Stimulated activated CD8-positive, alpha-beta memory T cell treated with anti-CD3 and anti-CD28 coated beads, Interleukin-4, amount 100 ng/mL, for 1 hour (primary cell): ENCODE measurements at places on chromosomes 6 and 20.
A peak's percentile ranks its signal among the peaks of the same experiment; 100 is the strongest.

DNA sequence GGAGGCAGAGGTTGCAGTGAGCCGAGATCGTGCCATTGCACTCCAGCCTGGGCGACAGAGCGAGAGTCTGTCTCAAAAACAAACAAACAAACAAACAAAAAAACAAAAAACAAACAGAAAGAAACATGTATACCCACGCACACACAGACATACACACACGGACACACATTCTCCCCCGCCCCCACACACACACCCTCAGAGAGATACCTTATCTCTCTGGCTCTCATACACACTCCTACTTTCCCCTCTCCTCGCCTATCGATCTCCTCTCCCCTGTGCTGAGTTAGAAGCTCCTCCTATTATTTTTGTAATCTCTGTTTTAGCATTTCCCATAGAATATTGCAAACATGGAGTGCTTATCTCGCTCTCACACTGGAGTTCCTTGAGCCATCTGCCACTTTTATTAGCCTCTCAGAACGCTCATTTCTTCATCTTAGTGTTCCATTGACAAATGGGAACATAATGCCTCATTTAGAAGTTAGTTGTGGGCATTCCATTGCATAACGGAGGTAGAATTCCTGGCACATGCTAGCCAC is 144.2 kb upstream of the CITED2 start:
- DNase-seq = no peak

DNA sequence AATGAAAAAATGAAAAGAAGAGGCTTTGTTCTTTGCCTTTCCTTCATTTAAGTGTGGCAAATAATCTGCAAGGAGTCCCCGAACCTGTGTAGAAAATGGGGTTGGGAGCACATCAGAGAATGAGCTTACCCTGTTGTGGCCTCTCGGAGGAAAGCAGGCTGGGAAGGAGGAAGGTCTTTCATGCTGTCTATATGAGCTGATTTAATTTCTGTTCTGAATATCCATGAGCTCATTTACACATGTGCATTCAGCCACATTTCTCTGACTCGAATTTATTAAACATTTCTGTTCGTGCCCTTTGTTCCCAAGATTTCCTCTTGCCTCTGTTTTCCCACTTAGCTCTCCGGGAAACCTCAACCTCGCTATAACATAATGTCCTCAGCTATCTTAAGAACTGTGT is 584.4 kb upstream of the CDH4 start:
- DNase-seq = no peak

DNA sequence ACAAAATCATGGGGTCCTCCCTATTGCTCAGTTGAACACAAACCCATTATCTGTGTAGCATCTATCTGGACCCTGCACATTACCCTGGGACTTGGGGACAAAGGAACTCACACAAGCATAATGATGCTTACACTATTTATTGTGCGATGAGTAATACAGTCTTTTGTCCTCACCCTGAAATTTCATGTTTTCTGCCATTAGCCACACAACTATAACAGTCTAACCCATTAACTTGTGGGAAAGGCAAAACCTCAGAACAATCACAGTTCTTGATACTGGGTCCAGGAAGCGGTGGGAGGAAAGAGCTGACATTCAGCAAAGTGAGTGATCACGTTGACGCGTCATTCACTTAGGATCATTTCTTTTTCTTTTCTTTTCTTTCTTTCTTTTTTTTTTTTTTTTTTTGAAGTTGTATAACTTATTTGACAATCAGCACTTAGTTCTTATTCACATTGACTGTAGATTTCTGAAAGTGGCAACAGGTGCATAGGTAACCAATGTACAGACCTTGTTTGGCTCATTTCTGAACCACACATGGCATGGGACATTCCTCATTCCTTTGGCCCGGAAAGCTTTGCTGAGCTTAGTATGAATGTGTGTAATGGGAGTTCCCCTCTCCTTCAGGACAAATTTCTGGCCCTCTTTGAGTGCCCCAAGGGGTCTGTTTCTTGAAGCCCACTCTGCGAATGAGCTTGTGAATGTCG is 94.8 kb upstream of the CNKSR3 start:
- DNase-seq = no peak

- DNase-seq = no peak
Observed at GRCh38 chr20:55316753-55317152, 688.6 kb downstream of the CBLN4 start.

GRCh38 chr6:161128680-161129196 is 137.2 kb downstream of the MAP3K4 start:
- no peak for DNase-seq

- no peak for DNase-seq
Observed at GRCh38 chr20:21365771-21366170, 31.6 kb downstream of the NKX2-4 start.

- no peak for DNase-seq
Observed at GRCh38 chr6:15230827-15231226, 15.0 kb upstream of the JARID2 start.

DNA sequence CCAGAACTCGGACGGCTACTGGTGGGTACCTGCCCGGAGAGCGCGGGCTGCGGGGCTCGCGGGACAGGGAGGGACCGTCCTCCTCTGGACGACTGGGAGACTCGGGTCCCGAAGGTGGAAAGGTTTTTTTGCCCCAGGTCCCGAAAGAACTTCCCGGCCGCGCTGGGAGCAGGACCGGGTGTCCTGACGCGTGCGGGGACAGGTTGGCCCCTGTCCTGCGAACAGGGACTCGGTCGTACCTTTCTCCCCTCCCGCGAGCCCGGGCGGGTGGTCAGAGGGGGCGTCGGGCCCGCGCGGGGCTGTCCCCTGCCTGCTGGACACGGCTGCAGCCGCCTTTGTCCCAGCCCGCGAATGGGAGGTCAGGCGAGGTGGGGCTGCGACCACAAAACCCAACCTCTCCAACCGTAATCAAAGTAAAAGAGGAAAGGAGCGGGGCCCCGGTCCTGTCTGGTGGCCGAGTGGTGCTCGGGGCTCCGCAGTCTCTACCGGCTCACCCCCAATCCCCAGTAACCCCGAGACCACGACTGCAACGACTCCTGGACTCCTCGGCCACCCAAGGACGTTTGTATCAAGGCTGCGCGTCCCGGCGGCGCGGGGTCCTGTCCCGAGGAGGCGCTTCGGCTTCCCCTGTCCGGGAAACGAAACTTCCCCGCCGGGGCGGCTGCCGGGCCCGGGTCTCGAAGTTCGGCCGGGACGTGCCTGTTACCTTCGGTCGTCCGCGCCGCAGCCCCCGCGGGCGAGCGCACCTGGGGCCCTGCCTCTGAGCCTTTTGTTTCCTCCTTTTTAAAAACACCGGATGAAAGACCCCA is 798 bp downstream of the DSP start:
- DNase-seq = no peak

DNA sequence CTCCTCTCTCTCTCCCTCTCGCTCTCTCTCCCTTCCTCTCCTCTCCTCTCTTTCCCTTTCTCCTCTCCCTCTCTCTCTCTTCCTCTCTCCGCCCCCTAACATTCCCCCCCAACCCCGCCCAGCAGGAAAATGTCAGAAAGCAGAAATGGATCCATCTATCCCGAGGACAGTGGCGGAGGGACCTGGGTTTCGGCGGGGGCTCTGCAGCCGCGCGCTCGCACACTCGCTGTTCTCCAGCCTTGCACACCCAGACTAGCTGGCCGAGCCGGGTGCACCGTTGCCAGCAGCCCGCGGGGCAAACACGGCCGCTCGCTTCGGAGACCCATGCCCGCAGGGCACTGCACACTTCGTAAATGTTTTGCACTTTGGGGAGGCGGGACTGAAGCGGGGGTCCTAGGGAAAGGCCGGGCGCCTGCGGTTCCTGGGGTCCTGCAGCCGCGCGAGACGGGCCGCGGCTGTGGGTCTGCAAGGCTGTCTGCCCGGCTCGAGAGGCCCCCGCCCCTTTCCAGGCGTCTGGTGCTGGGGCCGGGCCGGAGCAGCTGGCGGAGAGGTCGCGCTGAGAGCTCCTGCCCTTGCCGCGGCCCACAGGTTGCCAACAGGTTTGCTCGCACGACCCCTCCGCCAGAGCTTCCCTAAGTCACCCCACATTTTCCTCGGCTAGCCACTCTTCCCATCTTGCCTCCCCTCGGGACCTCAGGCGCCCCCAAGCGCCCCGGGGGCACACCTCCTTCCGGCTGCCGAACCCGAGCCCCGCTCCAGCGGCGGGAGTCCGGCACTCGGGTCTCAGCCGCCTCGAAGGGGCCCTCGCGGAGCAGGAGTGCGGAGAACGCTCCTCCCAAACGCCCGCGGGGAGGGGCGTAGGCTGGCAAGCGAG is 818 bp upstream of the MDGA1 start:
- DNase-seq = peak; percentile 41

- DNase-seq = no peak
Observed at GRCh38 chr6:38483526-38483925, 156.2 kb downstream of the BTBD9 start.

GRCh38 chr6:162056745-162057144 is 670.8 kb downstream of the PRKN start:
- no peak for DNase-seq

DNA sequence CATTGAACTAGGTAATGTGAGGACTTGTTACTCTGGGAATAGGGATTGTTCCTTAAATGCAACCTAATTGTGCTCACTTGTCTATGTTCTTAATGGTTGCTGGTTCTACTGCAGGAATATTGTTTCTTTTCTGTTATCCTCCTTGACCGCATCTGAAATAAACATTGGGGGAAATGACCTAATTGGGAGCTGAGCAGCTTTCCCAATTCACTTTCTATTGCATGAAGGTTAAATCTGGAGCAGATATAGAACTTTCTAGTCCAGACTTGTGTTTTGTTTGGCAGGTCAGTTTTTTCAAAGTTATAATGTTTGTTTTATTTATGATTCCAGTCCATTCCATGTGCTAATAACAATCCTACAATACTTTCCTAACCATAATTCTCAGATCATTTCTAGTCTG is 981.0 kb upstream of the CITED2 start:
- DNase-seq = no peak

DNA sequence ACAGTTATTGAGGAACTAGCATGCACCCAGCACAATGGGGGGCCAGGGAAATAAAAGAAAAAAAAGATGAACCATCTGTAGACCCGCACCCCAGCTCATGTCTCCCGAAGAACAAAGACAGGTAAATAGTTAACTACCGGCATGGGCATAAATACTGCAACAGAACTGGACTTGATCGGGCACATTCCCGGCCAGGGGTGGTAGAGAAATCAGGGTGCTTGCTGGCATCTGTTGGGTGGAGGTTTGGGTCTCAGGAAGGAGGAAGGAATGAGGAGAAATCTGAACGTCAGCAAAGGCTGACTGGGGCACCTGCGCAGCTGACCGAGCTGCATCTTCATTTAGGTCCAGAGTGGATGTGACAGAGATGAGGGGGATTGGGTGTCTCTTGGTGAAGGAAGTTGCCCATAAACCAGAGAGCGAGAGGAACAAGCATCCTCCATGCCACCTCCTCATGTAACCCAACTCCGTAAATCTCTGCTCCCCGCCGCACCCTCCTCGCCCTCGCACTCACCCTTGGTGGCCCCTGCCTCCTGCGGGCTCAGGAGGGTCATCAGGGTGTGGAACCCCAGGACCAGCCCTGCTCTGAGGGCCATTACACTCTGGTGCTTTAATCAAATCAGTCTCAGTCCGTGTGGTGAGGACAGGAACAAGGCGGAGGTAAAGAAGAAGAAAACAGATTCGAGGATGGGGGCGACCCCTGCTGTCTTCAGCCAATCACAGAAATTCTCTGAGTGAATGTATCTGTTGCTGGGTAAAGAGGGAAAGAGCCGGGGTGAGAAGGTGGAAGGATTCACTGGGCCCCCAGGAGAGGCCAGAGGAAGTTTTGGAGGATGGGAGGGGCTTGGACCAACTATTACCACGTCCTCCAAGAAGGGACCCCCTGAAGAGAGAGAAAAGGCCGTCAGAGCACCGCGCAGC is at the start of gene HLA-DOA:
Gene HLA-DOA (minus strand): TSS at position 648 of the 918 bp plus-strand sequence.
- DNase-seq = no peak

DNA sequence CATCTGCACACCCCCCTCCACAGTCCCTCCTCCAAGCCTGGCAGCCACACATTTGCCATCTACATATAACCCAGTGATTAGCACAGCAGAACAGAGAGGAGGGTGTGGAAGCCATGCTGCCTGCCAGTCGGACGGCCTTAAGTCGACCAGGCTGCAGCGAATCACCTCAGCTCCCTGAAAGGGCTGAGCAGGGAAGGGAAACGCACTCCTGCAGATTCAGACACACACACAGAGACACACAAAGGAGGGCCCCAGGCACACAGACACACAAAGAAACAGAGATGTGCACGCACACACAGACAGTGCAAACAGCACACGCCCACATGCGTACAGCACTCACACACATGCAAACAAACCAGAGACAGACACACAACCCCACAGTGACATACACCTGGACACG is 11.2 kb upstream of the SIRPA start:
- DNase-seq = no peak

DNA sequence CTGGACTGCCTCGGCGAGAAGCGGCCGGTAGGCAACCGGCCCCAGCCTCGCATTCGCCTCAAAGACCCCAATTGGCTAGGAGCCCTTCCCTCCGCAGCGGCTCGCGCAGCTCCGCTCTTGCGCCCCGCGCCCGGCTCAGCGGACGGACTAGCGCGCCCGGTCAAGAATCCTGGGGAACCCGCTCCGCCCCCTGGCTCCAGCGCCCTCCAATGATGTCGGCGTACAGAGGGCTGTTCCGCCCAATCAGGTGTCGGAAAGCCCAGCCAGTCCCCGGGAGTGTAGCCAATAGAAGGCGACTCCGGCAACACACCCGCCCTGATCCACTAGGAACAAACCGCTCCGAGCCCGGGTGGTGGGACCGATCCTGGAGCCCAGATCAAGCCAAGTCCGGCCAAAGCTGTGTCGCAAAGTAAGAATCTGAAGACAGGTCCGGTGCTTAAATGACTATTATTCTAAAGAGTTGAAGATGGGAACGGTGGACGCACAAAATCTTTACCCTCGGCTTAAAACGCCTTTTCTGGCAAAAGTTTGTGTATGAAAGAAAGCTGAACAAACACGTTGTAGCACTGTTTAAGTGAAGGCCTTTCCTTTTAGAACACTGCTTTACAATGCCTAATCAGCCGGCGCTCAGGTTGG is 132.2 kb downstream of the OGFRL1 start:
- DNase-seq = no peak

GRCh38 chr6:79404677-79405076 is 132.6 kb downstream of the LCA5 start:
- DNase-seq = no peak

GRCh38 chr6:46815130-46815529 is 21.9 kb downstream of the MEP1A start:
- no peak for DNase-seq

DNA sequence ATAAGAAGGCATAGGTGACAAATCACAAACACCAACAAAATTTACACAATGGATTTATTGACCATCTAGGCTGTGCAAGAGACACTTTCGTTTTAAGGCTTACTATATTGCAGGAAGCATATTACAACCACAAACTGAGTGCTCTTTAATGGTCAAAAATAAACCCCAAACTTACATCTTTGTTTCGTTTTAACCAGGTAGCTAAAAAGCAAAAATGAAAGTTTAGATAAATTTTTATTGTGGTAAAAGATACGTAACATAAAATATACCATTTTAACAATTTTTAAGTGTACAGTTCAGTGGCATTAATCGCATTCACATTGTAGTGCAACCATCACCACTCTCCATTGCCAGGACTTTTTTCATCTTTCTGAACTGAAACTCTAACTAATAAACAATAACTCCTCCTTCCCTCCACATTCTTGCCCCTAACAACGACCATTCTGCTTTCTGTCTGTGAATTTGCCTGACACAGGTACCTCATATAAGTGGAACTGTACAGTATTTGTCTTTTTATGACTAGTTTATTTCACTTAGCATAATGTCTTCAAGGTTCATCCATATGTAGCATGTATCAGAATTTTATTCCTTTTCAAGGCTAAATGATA is 32.3 kb upstream of the DUSP22 start:
- no peak for DNase-seq

GRCh38 chr6:170031684-170032121 is 259.2 kb downstream of the DLL1 start:
- DNase-seq = no peak
